ENCODE measurements at places on chromosomes 1 and 21. TPM values are rescaled to one million over a fixed set of nuclear protein-coding genes. Genes with fewer than 3 reads are reported as not detected.

DNA sequence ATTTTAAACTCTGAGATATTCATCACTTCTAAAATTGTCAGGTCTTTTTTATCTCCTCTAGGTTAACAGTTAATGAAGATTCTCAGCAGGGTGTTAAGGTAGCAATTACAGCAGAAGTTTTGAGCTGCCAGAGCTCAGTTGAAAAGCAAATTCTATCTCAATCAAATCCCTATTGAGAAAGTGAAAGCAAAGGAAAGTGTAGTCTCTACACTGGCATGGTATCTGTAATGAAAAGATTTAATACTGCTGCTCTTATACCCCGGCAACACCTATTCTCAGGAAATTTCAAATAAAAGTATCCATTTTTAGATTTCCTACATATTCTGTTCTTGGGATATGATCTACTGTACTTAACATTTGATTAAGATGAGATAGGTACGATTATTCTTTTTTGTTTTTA lies 913.5 kb downstream of the MRPL39 start:
- H3K36me3 ChIP-seq = no peaks in the 10 kb centered on the region
- H3K4me1 ChIP-seq = no peaks in the 10 kb centered on the region
- no peak overlapping the region for H3K27ac ChIP-seq
- no peak for DNase-seq
- no peaks in the 10 kb centered on the region for H3K27me3 ChIP-seq

DNA sequence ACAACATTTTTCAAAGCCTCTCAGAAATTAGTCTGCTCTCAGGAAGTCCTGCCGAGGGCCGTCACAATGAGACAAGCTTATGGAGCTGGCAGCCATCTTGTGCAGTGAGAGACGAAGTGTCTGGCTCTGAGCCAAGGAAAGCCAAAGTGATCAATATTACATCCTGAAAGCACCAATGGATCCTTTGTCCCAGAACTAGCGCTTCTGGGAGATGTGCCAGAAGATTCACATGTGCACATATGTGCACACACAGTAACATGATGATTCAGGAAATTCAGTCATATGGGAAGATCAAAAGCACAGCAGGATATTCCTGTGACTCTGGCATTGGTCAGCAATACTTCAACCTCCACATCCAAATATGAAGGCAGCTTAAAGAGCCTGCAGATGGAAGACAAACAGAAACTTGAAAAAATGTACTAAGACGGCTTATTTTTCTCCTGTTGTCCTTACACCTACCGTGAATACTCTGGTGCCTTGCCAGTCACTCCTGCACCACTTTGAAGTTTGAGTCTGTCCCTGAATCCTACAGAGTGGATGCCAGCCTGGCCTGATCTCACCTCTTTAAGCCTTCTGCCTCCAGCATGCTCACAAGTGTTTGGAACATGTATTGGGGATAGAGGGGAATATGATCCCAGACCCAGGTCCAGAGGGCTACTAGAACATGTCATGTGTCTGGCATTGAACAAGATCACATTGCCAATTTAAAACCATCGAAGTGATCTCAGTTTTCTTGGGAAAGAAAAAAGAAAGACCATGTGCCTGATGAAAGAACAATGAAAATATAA lies 44.5 kb upstream of the PRRX1 start:
- no peak overlapping the region for H3K4me3 ChIP-seq
- no peaks in the 10 kb centered on the region for H3K4me1 ChIP-seq
- no peaks in the 10 kb centered on the region for H3K36me3 ChIP-seq

DNA sequence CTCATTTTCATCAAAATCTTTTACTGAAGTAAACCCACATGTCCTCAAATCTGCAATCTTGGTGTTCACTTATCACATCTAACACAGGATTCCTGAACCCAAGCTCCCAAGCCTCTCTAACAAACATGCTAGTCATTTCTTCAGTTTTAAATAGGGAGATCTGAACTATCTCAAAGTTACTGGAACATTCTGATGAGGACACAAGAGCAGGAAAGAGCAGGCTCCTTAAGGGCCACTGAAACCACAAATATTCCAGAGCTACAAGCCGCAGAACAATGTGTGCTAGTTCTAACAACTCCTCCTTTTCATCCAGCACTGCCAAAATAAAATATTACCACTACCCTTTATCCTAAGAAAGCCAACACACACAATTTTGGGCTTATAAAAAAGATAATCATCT lies 38.9 kb downstream of the WARS2 start:
- no peak overlapping the region for H3K27ac ChIP-seq
- no peaks in the 10 kb centered on the region for H3K36me3 ChIP-seq
- H3K27me3 ChIP-seq = no peaks in the 10 kb centered on the region
- no peak for DNase-seq

DNA sequence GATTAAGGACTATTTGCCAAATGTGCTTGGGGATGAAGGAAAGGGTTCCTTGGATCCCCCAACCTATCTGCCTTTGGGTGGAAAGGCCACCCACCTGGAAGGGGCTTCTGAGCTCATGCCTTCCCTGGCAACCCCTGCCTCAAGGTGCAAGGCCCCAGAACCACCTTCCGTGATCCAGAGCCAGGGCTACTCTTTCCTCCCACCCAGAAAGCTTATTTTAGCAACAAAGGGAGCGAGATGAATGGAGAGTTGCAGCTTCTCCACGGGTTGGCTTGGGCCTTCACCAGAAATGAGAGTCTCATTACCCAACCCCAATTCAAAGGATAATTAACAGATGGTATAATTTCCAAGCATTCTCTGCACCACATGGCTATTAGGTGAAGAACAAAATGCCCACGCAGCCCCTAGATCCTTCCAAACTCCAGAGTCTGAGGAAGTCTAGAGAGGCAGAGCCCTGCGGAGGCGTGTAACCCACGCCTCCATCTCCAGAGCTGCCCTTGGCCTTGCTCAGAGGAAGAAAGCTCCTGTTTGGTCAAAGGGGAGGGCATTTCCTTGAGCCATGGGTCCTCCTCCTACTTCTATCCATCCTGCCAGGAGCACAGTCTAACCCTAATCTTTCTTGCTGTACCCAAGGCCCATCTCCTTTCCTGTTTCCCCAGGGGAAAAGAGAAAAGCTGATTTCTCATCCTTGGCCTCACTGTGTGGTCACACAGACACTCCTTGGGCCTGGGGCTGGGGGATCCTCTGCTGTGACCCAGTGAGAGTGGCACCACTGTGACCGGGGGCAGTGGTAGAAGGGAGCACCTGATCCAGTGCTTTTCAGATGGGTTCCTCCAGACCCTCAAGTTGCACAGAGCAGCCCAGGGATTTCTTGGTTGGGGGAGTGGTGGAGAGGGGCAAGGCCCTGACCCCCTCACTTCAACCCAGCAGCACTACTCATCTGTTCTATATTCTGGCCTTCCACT lies 1.7 kb upstream of the CELSR2 start:
- no peaks in the 10 kb centered on the region for H3K36me3 ChIP-seq
- DNase-seq = no peak
- peaks cover 14% of the 10 kb centered on the region for H3K4me1 ChIP-seq
- peaks cover 10% of the 10 kb centered on the region for H3K27me3 ChIP-seq

DNA sequence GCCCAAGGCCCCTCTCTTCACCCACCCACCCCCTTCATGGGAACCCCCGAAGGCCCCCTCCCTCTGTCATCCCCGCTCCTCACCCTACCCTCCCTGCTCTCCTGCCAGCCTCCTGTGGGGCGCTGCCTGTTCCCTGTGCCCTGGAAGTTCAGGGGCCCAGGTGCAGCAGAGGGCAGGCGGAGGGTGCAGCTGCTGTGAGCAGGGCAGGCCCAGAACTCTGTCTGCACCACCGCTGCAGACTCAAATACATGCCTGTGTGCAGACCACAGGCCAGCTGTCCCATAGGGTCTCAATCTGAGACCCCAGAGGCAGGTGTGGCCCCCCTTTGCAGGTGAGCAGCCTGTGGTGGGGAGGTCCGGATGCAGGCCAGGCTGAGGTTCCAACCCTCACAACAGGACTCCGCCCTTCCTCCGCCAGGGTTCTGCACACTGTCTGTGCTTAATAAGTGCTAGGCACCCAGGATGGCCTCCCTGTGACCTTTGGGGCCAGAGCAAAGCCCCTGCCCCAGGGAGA lies 62.5 kb downstream of the WNT9A start:
- no peaks in the 10 kb centered on the region for H3K36me3 ChIP-seq
- peaks cover 45% of the 10 kb centered on the region for H3K27me3 ChIP-seq
- H3K27ac ChIP-seq = no peak overlapping the region
- H3K4me3 ChIP-seq = no peak overlapping the region

DNA sequence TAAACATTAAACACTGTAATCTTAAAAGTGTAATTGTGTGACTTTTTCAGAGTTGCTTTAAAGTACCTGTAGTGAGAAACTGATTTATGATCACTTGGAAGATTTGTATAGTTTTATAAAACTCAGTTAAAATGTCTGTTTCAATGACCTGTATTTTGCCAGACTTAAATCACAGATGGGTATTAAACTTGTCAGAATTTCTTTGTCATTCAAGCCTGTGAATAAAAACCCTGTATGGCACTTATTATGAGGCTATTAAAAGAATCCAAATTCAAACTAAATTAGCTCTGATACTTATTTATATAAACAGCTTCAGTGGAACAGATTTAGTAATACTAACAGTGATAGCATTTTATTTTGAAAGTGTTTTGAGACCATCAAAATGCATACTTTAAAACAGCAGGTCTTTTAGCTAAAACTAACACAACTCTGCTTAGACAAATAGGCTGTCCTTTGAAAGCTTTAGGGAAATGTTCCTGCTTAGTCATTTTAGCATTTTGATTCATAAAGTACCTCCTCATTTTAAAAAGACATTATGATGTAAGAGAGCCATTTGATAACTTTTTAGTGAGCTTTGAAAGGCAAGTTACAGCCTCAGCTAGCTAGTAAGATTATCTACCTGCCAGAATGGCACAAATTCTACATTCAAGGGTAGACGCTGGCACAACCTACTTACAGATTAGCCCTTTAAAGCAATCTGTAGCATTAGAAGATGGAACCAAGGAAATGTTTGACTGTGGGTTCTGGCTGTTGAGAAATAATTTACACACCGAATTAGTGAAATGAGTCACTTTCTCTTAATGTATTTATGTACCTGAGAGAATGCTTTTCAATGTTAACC lies 9.4 kb downstream of the SOD1 start:
- DNase-seq = no peak
- H3K4me3 ChIP-seq = no peak overlapping the region
- peaks cover 51% of the 10 kb centered on the region for H3K36me3 ChIP-seq
- no peak overlapping the region for H3K27ac ChIP-seq
- no peaks in the 10 kb centered on the region for H3K27me3 ChIP-seq

- H3K4me3 ChIP-seq = no peak overlapping the region
- no peaks in the 10 kb centered on the region for H3K36me3 ChIP-seq
- no peaks in the 10 kb centered on the region for H3K4me1 ChIP-seq
- no peak for DNase-seq
Measured at GRCh38 chr1:5622412-5622811, 369.8 kb downstream of the NPHP4 start.

- no peak for DNase-seq
- no peak overlapping the region for H3K4me3 ChIP-seq
- peaks cover 2% of the 10 kb centered on the region for H3K27me3 ChIP-seq
- no peaks in the 10 kb centered on the region for H3K36me3 ChIP-seq
- H3K27ac ChIP-seq = no peak overlapping the region
Measured at GRCh38 chr1:3690282-3691065, 38.2 kb downstream of the TP73 start.

GRCh38 chr21:44523567-44524413 lies 16.2 kb downstream of the KRTAP10-1 start:
- H3K4me1 ChIP-seq = no peaks in the 10 kb centered on the region
- H3K36me3 ChIP-seq = no peaks in the 10 kb centered on the region

- no peaks in the 10 kb centered on the region for H3K36me3 ChIP-seq
- no peak overlapping the region for H3K27ac ChIP-seq
- H3K4me3 ChIP-seq = no peak overlapping the region
- H3K27me3 ChIP-seq = peaks cover 8% of the 10 kb centered on the region
- DNase-seq = no peak
- peaks cover 4% of the 10 kb centered on the region for H3K4me1 ChIP-seq
Measured at GRCh38 chr1:50328552-50328951, 94.7 kb downstream of the DMRTA2 start.

DNA sequence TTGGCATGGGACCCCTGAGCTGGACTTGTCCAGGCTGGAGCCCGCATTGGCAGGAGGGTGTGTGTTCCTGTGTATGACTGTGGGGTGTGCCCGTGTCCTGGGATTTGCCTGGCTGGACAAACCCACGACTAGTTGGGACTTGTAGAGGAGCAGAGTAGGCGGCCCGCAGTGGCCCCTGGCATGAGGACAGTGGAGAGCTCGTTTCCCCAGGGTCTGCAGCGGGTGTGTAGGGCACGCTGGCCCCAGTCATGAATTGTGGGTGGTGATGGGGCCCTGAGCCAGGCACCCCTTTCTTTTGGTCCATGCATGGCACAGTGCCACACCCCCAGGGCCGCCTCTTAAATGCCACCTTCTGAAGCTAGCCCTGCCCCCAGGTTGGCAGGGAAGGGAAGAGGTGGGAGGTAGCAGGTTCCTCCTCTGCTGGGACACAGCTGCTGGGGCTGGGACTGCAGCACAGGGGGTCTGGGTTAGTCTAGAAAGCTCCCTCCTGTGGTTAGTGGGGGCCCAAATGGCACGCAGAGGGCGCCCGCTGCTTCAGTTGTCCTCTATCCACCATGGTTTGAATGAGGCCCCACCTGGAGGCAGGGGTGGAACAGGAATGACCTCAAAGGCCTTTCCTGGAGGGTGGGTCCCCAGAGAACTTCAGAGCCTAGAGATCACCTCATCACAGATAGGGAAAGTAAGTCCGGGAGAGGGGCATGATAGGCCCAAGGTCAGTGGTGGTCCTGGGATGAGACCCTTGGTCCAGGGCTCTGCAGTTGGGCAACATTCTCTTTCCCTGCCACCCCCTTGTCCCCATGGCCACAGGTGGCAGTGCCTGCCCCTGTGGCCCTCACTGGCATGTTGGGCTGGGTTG lies 4.1 kb downstream of the CROCC start:
- H3K4me1 ChIP-seq = peaks cover 74% of the 10 kb centered on the region
- peak overlapping the region; percentile 26 for H3K4me3 ChIP-seq

GRCh38 chr21:19197950-19198349 lies 794.4 kb upstream of the TMPRSS15 start:
- no peaks in the 10 kb centered on the region for H3K4me1 ChIP-seq
- H3K27me3 ChIP-seq = no peaks in the 10 kb centered on the region
- H3K4me3 ChIP-seq = no peak overlapping the region
- DNase-seq = no peak
- no peaks in the 10 kb centered on the region for H3K36me3 ChIP-seq
- H3K27ac ChIP-seq = no peak overlapping the region

GRCh38 chr1:229024528-229025130 lies 246.3 kb upstream of the RAB4A start:
- H3K27me3 ChIP-seq = no peaks in the 10 kb centered on the region
- H3K4me1 ChIP-seq = peaks cover 13% of the 10 kb centered on the region
- no peak overlapping the region for H3K27ac ChIP-seq

- no peak overlapping the region for H3K4me3 ChIP-seq
- no peaks in the 10 kb centered on the region for H3K27me3 ChIP-seq
- no peaks in the 10 kb centered on the region for H3K4me1 ChIP-seq
- DNase-seq = no peak
- H3K36me3 ChIP-seq = no peaks in the 10 kb centered on the region
Measured at GRCh38 chr1:209463441-209463840, 120.1 kb upstream of the CAMK1G start.

GRCh38 chr1:158199849-158200248 lies 19.2 kb downstream of the CD1D start:
- H3K4me1 ChIP-seq = peaks cover 10% of the 10 kb centered on the region
- no peak for DNase-seq
- H3K27me3 ChIP-seq = no peaks in the 10 kb centered on the region
- no peak overlapping the region for H3K4me3 ChIP-seq
- peaks cover 11% of the 10 kb centered on the region for H3K36me3 ChIP-seq
- H3K27ac ChIP-seq = no peak overlapping the region

LRRC7 gene
- total RNA-seq = 0.09 TPM

NTRK1 gene
- 1.6 TPM for total RNA-seq

TTC22 gene
- total RNA-seq = 3.0 TPM

BACE2 gene
- total RNA-seq = 5.9 TPM

APOBEC4 gene
- total RNA-seq = not detected

SUSD4 gene
- 4.6 TPM for total RNA-seq

Measured in thymus (tissue), 14 donors.